Stimulated activated CD4-positive, alpha-beta T cell treated with anti-CD3 and anti-CD28 coated beads, Interleukin-1b, Interleukin-23, amount 100 ng/mL, for 48 hours (primary cell): ENCODE measurements at places on chromosomes 3 and 15.

GRCh38 chr3:126926684-126927400 is 56.1 kb upstream of the PLXNA1 start:
- no peak for DNase-seq

GRCh38 chr3:98323425-98323824 is 30.2 kb upstream of the OR5K4 start:
- DNase-seq, result no peak

DNA sequence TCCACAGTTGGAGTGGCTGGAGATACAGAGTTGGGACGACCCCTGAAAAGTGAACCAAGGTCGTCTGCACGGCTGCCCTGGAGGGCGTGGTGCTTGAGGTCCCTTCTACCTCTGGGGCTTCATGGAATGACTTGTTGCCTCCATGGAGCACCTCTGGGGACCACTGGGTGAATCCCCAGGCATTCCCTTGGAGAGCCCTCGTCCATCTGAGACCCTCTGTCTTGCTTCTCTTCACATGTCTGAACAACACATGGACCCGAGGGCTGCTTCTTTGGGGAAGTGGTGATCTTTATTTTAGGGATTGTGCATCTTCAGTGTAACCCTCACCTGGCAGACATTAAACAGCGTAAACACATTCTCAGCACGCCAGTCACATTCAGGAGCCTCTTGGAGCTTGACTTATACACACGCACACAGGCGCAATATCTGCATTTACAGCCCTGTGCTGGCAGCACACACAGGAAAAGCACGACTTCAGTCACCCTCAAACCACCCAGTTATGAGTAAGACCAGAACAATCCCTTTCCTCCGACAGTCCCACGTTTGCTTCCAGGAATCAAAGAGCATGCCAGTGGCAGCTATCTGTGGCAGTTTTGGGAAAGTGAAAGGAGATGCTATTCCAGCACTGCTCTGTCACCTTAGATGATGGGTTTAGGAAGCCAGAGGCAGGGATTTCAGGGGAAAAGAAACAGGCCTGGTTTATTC is 12.6 kb downstream of the FAM107A start:
- DNase-seq, result no peak

DNA sequence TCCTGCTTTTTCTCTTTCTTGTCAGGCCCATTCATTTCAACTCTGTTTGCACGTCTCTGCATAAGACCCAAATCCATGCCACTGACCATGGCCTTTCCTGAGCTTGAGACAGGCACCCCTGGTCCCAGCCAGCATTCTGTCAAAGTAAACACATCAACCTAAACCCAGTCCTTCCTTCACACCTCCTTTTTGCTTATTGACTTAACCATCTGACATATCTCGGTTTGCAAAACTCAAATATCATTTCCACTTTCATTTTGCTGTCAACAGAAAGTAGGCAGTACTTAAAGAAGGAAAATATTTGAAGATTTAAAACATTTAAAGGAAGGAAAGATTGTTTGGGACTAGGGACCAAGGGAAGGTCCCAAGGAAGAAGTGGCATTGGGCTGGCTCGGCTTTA is 48.2 kb upstream of the KBTBD8 start:
- DNase-seq, result no peak

- no peak for DNase-seq
Observed at GRCh38 chr3:71873093-71873611, 88.2 kb upstream of the PROK2 start.

GRCh38 chr3:24387493-24387892 is 107.2 kb downstream of the THRB start:
- no peak for DNase-seq

- no peak for DNase-seq
Observed at GRCh38 chr3:143888846-143889245, 40.6 kb upstream of the SLC9A9 start.

GRCh38 chr15:47411733-47412132 is 305.6 kb upstream of the SEMA6D start:
- no peak for DNase-seq

GRCh38 chr3:30141927-30142326 is 464.5 kb upstream of the TGFBR2 start:
- DNase-seq, result no peak

DNA sequence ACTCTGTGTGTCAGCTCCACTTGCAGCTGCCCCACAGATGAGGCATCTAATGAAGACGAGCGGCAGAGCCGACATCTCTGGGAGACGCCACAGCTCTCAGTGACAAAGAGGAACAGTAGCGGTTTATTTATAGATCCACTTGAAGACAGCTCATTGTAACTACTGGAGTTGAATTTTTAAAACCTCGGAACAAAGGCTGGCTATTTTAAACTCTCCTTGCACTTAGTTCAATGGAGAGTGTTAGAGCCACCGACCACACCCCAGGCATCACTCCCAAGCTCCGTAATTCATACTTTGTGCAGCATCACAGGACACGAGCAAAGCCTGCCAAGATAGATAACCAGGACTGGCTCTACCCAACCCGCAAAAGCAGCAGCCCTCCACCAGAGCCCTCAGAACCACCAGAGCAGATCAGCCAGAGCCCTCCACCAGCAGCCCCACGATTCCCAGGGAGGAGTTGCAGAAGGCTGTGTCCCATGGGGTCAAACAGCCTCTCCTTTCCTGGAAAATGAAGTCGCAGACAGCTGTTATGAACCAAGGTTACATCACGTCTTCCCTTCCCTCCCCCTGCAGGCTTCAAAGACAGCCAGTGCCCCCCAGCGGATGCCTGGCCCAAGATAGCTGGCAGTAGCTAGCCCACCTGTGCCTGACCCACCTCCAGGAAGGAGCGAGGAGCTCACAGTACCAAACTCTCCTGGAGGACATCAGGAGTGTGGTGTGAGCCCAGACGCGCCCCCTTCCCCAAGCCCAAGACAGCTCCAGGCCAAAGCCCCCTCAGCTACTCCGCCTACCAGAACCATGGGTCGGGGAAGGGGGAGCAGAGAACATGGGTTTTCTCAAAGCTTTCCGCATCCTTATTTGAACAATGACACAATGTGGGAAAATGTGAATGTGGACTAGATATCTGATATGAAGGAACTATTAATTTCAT is 45.7 kb downstream of the POC1A start:
- no peak for DNase-seq

GRCh38 chr15:78985859-78986475 is 41.1 kb upstream of the CTSH start:
- no peak for DNase-seq

GRCh38 chr15:42919308-42919707 is 1.3 kb downstream of the TTBK2 start:
- no peak for DNase-seq

- DNase-seq, result no peak
Observed at GRCh38 chr15:95265419-95265997, 1034.1 kb downstream of the MCTP2 start.

GRCh38 chr15:55008421-55008820 is 188.3 kb downstream of the RSL24D1 start:
- no peak for DNase-seq

DNA sequence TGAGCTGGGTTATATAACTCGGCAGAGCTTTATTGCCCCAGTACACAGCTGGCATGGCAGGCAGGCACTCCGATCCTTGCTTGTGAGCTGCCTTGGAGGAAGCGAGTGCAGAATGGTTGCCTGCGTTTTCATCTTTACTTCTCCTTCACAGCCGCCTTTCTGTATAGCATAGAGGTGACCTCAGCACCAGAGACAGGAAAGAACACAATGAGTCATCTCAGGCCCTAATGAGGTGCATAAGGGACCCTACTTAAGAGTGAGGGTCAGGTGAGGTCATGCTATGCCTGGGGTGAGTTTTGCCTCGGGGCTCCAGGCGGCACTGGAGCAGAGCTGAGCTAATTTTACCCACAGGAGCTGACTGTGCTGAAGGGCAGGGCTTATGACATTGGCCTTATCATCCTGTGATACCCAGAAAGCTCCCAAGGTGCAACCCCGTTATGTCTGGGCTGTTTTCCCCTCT is 43.5 kb downstream of the LPP start:
- no peak for DNase-seq

DNA sequence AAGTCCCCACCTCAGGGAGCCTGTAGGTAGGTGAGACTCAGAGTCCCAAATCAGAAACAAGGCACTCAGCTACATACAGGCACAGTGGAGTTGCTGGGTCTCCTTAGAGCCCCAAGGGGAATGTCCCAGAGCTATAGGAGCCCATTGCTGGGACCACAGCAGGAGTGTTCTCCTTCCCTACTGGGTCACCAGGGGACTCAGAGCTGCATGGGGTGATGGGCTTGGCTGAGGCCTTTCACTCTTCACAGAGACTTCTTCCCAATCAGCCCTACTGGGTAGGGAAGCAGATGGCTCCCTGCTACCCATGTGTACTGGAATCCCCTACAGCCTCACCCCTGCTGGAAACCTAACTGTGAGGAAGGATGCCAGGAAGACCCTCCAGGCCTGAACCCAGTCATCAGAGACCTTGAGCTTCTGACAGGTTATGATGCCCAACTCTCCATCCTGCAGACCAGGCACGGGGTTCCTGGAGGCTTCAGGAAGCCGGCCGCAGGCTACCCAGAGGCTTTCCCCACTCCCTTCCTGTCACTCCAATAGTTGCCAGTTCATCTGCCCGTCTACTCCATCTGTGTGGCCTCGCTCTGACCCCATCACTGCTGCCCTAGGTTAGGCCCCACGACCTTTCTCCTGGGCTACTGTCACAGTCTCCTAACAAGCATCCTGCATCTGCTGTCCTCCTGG is 24.0 kb downstream of the RASGRF1 start:
- DNase-seq, result no peak

GRCh38 chr3:187473778-187474406 is 105.7 kb downstream of the RTP4 start:
- no peak for DNase-seq

DNA sequence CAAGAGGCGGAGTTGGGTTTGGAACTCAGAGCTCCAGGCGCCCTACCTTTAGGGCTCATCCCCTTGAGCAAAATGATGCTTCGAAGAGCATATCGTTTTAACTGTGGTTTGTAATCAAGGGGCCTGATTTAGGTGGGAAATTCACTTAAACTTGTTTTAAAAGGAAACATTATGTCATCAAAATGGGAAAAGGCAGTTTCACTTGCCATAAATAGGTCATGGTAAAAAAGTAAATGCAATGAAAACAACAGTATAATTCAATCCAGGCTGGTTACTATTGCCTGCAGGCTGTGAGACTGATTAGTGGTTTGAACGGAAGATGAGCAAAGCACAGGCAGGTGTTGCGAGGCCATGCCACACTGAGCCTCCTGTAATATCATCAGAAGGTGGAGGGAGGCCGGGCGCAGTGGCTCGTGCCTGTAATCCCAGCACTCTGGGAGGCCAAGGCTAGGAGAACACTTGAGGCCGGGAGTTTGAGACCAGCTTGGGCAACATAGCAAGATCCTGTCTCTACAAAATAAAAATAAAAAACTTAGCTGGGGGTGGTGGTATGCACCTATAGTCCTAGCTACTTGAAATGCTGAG is 2.1 kb downstream of the HDAC11 start:
- no peak for DNase-seq

DNA sequence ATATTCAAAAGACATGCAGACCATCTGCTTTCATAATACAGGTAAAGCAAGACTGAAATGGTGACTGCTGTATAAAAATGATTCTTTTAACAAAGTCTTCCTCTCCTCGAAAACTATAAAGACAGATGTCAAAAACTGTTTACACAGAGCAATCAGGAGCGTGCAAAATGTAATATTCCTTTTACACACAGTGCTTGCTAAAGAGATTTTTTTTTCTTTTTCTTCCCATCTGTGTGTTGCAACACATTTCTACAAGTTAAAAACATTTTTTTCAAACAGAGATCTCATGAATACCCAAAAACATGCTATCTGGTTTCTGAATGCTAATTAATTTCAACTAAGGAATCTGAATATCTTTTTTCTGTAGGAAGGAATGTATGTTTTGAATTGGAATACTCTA is 22.1 kb downstream of the SATB1 start:
- no peak for DNase-seq

GRCh38 chr3:58521917-58522631 is 14.9 kb downstream of the ACOX2 start:
- no peak for DNase-seq

- DNase-seq, result no peak
Observed at GRCh38 chr3:141442446-141442845, 44.4 kb upstream of the RASA2 start.

DNA sequence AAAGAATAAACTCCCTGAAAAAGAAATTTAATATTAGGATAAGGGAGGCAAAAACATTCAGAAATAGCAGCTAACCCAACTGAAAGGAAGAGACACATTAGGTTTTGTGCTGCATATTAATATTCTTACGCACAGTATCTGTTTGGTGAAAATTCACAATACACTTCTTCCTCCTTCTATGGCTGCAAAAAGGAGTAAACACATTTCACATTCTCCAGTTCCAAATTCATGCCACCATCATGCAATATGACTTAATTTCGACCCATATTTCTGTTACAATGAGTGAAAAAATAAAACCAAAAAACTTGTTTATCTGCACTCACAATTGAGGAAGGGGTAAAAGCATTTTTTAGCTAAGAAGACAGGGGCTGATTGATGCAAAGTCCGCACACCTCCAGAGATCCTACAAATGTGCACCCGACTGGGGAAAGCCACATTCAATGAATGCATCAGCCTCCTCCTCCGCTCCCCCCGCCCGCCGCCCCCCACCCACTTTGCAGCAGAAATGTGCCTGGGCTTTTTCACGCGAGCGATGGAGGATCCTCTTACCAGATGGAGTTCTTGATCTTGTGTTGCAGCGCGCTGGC is 1.0 kb downstream of the RFX7 start:
- DNase-seq, result no peak

GRCh38 chr15:62552444-62552843 is 387.4 kb upstream of the C2CD4B start:
- DNase-seq, result no peak

- DNase-seq, result no peak
Observed at GRCh38 chr3:149336925-149337324, 3.5 kb upstream of the TM4SF18 start.

DNA sequence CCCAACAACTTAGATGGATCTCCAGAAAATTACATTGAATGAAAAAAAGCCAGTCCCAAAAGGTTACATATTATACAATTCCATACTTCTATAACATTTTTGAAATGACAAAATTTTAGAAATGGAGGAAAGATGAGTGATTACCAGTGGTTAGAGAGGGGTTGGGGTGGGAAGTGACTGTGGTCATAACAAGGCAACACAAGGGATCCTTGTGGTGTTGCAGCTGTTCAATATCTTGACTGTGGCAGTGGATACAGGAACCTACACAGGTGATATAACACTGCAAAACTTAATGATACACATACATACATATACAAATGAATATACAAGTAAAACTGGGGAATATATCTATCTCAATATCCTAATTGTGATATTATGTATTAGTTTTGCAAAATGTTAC is 9.6 kb downstream of the GOLGB1 start:
- no peak for DNase-seq

GRCh38 chr3:145411605-145412004 is 749.4 kb downstream of the PLOD2 start:
- DNase-seq, result no peak

GRCh38 chr3:151814588-151814987 is 672 bp downstream of the AADAC start:
- no peak for DNase-seq

GRCh38 chr3:195259475-195260279 is 11.3 kb downstream of the XXYLT1 start:
- DNase-seq, result peak; percentile 84

DNA sequence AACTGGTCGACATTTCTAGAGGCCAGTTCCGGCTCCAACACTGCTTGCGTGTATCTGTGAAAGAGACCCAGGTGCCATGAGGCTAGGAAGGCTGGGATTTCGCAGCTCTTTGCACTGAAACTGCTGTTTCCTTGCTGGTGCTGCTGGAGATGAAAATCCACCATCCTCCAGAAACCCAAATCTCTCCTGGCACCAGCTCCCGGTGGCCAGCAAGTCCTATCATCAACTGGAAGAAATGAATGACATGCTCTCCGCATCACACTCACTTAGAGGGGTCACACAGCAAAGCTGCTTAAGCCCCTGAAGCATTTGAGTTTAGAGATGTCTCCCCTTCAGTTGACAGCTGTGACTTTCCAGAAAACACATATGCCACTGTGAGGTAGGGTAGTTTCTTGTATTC is 471.8 kb upstream of the PROK2 start:
- DNase-seq, result no peak
